Activated CD4-positive, alpha-beta T cell treated with anti-CD3 and anti-CD28 coated beads for 4 hours (primary cell): ENCODE measurements at places on chromosomes 2 and 18.

- DNase-seq: no peak
Measured at GRCh38 chr2:58562276-58562675, 321.2 kb upstream of the FANCL start.

DNA sequence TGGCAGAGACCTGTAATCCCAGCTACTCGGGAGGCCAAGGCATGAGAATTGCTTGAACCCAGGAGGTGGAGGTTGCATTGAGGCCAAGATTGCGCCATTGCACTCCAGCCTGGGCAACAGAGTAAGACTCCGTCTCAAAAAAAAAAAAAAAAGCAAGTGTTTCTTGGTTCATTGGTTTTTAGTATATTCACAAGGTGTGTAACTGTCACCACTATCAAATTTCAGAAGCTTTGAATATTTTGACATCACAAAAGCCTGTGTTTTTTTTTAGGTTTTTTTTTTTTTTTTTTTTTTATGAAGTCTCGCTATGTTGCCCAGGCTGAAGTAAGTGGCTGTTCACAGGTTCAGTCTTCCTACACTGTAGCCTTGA is 16.7 kb downstream of the DDX1 start:
- DNase-seq: no peak

GRCh38 chr2:226573158-226573557 is 226.5 kb downstream of the IRS1 start:
- DNase-seq: no peak

GRCh38 chr2:152890736-152891135 is 172.3 kb downstream of the ARL6IP6 start:
- DNase-seq: no peak

- DNase-seq: no peak
Measured at GRCh38 chr2:176978921-176979320, 233.7 kb upstream of the HNRNPA3 start.

GRCh38 chr18:6885006-6885481 is 155.5 kb downstream of the ARHGAP28 start:
- DNase-seq: no peak

DNA sequence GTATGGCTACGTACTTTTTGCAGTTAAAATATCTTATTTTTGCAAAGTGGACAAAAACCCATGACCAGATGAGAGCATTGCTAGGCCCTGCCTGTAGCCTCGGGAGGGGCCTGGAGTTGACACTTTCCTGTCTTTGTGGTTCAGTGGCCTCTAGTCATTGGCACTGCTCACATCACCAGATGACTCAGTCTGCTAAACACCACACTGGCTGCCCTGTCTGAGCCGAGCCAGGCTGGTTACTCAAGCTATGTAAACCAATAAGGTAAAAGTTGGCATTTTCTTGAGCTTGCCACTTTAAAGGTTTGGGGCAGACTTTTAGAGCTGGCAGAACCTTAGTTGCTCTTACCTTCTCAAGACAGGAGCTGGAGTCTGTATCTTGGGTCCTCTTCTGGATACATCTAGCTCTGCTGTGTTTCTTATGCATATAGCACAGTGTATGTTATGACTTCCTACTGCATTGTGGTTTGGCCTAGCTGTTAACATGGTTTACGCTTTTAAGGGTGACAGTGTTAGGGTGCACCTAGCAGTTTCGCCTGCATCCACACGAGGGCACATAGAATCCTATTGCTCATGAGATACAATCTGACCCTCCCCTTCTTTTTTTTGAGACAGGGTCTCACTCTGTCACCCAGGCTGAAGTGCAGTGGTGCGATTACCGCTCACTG is 76.4 kb downstream of the AP1S3 start:
- DNase-seq: peak; percentile 38

GRCh38 chr2:191297033-191297432 is 51.8 kb downstream of the MYO1B start:
- no peak for DNase-seq

DNA sequence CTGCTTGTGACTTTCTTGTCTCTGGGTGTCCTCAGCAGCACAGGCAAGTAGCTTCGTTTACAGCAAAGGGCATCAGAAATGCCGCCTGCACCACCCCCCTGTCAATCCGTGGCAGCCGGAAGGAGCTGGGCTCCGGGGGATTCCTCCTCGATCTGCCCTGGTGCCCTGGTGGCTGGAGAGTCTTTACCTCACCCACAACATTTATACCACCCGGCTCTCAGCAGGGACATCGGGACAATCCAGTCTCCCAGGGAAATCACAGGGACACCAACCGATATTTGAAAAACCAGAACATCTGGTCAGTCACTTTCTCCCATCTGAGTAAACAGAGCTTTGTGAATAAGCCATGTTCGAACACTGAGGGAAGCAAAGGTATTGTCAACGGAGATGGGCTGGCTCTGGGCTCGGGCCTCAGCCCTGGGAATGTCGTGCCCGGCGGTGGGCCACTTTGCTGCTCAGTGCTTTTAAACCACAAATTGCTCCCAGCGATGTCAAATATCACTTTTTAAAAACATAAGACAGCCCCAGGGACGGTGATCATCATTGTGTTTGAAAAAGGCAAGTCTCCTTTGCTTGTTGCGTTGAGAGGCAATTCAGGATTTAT is 210.0 kb upstream of the SALL3 start:
- no peak for DNase-seq

GRCh38 chr2:161961061-161961460 is 113.0 kb downstream of the DPP4 start:
- no peak for DNase-seq

DNA sequence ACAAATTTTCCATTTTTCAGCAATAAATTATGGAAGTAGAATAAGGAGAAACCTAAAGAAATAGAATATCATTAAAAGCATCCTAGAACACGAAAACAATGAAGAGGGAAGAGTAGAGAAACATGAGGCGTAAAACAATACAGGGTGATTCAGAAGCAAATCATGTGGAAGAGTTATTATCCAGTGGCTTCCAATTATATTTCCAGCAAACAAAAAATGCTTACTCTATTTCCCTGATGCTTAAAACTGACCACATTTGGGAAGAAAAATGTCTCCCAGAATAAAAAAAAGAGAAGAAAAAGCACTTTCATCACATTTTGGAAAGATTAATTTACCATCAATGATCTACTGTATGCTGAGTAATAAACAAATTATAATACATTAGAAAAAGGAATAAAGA is 192.6 kb downstream of the CD226 start:
- DNase-seq: no peak

GRCh38 chr18:63410792-63411191 is 11.5 kb downstream of the VPS4B start:
- DNase-seq: no peak

GRCh38 chr2:173254659-173255058 is 100.0 kb upstream of the CDCA7 start:
- DNase-seq: no peak

GRCh38 chr2:24771061-24771460 is 22.1 kb downstream of the PTRHD1 start:
- no peak for DNase-seq

GRCh38 chr2:204691911-204692510 is 146.7 kb downstream of the PARD3B start:
- peak; percentile 4 for DNase-seq

- no peak for DNase-seq
Measured at GRCh38 chr2:181146171-181146570, 165.8 kb downstream of the UBE2E3 start.

- no peak for DNase-seq
Measured at GRCh38 chr2:215680605-215681598, 245.0 kb upstream of the FN1 start.

DNA sequence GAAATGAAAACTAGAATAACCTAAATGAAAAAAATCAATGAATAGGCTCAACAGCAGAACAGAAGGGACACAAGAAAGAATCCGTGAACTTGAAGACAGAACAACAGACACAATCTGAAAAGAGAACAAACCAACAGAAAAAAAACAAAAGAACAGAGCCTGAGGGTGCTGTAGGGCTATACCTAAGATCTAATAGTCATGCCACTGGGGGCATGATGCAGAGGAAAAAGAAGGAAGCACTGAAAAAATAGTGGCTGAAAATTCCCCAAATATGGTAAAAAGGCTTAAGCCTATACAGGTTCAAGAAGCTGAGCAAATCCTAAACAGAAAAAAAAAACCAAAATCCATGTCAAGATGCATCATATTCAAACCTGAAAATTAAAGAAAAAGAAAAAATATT is 50.3 kb downstream of the KANSL3 start:
- DNase-seq: no peak

GRCh38 chr18:45231617-45232016 is 383.7 kb upstream of the SLC14A2 start:
- DNase-seq: no peak

GRCh38 chr2:143840601-143841000 is 679.3 kb downstream of the ZEB2 start:
- DNase-seq: no peak
